ENCODE measurements at places on chromosomes 6 and 20.

DNA sequence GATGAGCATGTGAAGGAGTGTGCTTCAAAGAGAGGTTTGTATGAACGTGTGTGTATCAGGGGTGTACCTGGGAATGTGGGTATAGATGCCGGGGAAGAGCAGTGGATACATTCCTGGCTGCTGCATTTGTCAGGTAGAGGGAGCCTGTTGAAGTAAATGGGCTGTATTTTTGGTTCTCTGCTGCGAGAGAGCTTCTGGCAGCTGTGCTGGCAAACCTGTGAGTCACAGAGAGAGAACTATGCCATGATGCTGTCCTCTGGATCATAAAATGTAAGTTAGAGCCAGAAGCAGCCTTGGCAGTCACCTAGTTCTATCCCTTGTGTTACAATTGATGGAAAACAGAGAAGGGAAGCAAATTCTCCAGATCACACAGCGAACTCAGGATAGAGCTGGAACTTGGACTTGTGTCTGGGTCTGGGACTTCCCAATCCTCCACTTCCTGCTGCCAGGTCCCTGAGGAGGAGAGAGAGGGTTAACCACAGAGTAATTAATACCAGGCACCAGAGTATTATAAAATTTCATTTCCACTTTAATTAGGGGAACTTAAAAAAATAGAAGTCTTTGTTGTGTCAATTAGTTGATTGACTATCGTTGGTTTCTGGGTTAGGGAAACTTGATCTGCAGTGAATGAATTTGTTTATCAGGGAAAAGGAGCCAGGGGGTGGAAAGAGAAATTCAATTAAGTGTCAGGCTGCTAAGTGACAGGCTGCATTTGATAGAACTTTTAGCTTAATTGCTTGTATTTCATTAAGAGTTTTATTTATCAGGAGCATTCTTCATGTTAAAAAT, 41.1 kb upstream of the GTSF1L start:
- DNase-seq, result no peak

DNA sequence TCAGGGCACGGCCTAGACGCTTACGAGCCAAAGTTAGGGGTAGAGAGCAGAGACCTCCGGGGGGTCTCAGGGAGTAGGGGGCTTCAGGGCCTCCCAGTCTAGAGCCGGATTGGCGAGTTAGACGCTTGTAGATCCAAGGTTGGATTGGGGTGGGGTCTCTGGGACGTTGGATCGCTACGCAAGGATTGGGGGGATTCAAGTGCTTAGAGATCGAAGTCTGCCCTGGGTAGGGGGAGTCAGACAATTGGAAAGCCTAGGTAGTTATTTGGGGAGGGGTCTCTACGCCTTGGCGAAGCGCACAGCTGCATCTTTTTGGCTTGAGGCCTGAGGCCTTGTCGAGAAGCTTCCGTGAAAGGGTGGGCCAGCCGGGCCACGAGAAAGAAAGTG, 469 bp downstream of the STX16 start:
- no peak for DNase-seq

DNA sequence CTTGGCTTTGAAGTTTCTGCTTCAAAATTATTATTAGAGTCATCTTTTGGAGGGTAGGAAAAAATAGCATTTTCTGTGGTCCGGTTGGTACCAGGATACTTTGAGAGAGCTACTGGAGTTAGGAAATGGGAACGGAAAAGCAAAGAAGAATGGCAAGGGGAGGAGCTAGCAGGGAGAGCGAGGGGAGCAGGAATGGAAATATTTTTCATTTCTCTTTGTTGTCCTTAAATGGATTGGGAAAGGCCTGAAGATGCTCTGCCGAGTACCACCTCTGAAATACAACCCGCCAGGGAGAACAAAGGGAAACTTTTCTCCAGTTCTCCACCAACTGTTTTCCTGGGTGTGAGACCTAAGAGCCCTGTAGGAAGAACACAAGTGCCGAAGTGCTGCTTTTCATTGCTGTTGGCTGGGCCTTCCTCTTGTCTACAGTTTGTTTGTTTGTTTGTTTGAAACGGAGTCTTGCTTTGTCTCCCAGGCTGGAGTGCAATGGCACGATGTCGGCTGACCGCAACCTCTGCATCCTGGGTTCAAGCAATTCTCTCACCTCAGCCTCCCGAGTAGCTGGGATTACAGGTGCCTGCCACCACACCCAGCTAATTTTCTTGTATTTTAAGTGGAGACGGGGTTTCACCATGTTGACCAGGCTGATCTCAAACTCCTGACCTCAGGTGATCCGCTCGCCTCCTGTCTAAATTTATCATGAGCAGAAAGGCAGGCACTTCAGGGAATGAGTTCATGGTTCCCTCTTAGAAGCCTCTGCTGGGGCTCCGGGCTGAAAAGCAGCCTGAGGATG, 3.5 kb upstream of the TRAF3IP2 start:
- DNase-seq, result no peak

DNA sequence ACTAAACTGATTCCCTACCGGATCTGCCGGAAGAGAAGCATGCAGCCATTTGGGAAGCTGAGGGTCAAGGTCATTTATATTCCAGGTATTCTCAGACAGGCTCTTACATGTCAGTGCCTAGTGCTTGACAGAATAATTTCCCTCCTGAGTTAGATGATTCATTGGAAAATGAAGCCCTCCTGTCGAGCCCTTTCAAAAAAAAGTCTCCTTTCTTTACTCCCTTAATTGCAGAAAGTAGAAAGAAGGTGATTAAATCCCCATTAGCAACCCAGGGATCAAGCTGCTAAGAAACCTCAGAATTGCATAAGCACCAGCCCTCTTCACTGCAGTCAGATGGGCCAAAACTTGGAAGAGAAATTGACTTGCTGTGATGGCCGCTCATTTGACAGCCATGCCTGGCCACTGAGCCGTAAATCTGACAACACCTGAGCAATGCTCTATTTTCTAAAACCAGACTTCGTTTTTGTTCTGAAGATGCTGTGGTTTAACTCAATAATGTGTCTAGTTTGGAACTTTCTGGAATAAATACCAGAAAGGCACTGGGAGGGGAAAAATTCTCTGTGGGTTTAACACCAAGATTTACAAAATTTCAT, 61.0 kb upstream of the ARMH2 start:
- DNase-seq, result no peak

- DNase-seq, result no peak
Observed at GRCh38 chr6:148140772-148141557, 201.7 kb upstream of the SASH1 start.

GRCh38 chr6:136438441-136438840, 111.8 kb downstream of the MAP7 start:
- no peak for DNase-seq

DNA sequence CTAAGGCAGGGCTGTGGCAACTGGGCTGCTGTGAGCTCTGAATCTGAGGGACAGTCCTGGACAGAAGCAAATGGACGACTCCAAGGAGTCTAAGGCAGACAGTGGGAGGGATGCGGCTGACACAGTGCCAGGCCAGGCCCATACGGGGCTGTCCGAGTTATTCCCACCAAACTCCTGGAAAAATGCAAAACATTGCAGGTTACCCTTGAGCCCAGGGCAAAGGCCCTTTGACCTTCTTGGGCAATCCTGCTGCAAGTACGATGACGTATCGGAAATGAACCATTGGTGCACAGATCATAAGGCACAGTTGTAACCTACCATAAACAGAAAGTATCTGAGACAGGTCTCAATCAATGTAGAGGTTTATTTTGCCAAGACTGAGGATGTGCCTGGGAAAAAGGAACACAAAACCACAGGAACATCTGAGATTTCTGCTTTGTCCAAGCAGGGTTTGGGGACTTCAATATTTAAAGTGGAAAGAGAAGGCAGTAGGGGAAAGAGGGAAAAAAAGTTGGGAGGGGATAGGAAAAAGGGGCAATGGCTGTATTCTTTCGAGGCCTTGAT, 118.9 kb downstream of the DACT2 start:
- DNase-seq, result no peak

GRCh38 chr6:160349020-160349441, 853 bp downstream of the SLC22A3 start:
- no peak for DNase-seq

DNA sequence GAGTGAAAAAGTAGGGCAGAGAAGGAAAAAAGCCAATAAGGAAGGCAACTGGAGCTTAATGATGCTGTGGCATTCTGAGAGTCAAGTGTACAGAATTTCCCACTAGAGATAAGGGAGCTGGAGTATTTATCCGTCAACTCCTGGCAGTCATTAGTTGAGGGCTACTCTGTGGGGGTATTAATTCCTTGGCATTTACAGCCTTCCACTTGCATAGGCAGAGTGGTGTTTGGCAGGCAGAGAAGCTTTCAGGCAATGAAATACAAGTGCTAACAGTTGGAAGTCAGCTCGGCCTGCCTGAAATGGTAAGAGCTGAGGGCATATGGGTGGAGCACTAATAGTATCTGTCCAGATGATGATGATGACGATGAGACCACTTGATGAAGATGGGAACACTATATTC, 207.3 kb upstream of the FLRT3 start:
- no peak for DNase-seq

DNA sequence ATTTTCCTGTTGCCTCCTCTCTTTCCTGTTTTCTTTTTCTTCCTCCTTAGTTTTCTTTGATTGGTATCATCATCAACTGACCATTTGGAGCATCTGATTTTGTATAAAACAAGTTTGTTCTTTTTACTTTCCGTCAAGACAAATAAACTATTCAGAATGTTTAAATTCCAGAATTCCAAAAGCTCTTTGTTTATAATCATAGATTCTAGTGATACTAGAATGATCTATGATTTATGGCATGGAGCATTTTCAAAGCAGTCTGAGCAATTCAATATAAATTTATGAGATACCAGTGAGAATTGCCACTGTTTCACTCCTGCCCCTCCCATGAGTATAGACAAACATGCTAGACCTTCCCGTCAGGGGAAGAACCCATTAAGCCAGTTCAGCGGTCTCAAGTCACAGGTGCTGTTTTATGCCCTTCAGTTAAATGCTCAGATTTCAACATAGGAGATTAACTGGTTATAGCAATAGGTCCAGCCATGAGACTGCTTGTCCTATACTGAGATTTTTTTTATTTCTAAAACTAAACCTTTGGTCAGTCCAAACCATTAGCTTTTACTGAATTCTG, 60.7 kb downstream of the GRIK2 start:
- no peak for DNase-seq

DNA sequence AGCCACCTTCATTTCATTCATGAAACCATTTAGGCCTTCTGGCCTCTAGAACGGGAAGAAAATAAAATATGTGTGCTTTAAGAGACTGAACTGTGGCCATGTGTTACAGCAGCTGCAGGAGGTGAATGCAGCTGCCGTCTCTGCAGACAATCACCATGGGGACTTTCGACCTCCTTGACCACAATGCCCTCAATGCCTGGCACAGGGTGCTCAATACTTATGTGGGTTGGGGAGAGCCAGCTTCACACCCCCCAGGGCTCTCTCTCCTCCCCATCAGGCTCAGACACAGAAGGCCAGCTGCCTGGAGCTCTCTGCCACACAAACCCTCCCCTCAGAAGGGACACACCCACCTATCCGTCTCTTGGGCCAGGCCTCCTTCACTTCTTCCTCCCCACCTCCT, 43.5 kb downstream of the ANKRD60 start:
- DNase-seq, result no peak

DNA sequence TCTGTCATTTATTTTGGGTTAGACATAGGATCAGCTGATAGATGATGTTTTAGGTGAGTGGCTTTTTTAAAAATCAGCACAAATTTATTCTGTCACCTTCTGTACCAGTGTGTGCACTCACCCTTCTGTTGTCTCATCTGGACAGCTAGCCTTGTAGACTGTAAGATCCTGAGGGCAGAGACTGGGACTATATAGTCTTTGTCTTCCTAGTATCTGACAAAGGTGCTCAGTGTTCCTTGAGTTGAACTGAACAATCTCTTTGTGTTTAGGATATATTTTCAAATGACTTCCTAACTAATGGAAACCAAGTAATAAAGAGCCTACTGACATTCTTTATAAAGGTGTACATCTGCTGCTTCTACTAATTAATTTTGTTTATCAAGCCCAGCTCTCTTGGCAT, 3.0 kb downstream of the DCBLD1 start:
- no peak for DNase-seq

DNA sequence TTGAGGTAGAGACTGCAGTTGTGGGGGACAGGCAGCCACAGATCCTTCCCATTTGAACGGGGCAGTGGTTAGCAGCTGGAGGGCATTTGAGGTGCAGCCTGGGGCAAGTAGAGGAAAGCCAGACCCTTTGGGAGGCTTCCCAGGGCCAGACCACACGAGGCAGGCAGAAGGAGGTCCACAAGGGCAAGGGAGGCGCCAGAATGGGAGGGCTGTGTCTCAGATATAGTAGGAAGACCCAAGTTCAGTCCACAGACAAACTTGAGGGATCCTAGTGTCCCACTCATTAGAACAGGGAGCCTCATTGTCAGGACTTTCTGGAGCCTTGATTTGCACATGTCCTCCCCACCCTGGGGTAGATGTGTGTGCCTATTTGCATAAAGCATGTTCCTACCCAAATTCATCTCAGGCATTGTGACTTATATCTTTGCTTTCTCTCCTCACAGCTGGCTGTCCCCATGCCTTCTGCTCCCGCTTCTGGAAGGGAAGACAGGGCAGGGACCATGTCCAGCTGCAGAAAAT, 166.0 kb downstream of the VEGFA start:
- no peak for DNase-seq

- no peak for DNase-seq
Observed at GRCh38 chr20:13554706-13555105, 84.0 kb downstream of the TASP1 start.

DNA sequence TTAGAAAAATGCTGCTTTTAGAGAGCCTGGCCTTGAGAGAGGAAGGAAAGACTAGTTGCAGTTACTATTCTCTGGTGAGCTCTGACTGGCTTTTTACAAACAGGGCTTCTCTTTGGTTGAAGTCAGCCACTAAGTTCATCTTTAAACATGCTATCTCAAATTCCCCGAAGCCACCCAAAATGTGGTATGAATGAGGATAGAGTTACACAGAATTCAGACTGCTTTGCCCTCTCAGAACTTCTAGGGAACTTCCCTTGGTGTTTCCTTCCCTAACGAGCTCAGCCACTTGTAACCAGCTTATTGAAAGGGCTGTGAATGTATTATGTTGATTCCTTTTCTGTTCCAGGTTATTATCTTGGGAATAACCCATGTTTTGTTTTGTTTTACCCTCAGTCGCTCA, 73.5 kb downstream of the EFHC1 start:
- DNase-seq, result no peak

- DNase-seq, result no peak
Observed at GRCh38 chr6:167974640-167975344, 22.7 kb upstream of the KIF25 start.

DNA sequence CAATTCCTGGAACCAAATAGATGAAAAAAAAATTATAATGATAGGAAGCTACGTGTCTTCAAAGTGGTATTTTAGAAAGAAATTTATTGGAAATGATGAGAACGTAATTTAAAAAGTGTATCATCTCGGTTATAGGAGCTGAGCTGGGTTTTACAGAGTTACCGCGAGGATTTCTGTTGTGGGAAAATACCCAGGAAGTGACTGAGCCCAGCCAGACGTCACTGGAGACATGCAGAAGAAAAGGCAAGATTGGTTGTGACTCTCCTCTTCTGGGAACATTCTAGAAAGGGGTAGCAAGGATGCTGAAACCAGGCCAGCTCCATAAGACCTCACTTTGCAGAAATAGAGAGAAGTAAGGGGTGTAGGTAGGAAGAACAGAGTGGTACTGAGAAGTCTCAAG, 95.9 kb upstream of the ADGRF1 start:
- no peak for DNase-seq
